ENCODE measurements at places on chromosomes 3 and 15. TPM values are rescaled to one million over a fixed set of nuclear protein-coding genes. Genes with fewer than 3 reads are reported as not detected.

- DNase-seq = no peak
These were observed 666.5 kb downstream of the SQOR start for GRCh38 chr15:46301291-46301690.

GRCh38 chr15:67018026-67018425, 47.4 kb upstream of the SMAD3 start:
- no peak for DNase-seq

GRCh38 chr3:78845605-78846004, 922.2 kb downstream of the ROBO1 start:
- DNase-seq = no peak

- DNase-seq = no peak
These were observed 142.9 kb upstream of the MRPL3 start for GRCh38 chr3:131645638-131646037.

GRCh38 chr15:69497076-69497475, 44.5 kb downstream of the RPLP1 start:
- no peak for DNase-seq

- DNase-seq = no peak
These were observed 451.1 kb upstream of the KCNMB2 start for GRCh38 chr3:178084938-178085816.

- no peak for DNase-seq
These were observed 25.3 kb downstream of the LRIG1 start for GRCh38 chr3:66475386-66476020.

DNA sequence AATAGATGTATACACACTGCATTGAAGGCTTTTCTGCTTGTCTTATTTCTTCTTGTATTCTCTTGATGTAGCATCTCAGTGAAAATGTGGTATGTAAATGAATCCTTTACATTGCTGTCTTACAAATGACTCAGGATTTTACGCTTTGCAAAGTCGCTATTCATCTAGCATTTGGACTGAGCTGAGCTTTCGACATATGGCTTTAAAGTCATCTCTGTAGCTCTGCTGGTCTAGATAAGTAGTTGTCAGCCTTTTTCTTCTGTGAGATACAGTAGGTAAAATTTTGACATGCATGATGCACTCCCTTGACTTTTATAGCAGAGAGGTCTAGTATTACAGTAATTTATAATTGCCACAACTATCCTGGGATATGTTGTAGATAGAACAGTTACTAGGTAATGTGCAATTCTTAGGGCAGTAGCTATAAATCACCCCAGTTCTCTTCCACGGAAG, 16.8 kb downstream of the MEF2A start:
- no peak for DNase-seq

DNA sequence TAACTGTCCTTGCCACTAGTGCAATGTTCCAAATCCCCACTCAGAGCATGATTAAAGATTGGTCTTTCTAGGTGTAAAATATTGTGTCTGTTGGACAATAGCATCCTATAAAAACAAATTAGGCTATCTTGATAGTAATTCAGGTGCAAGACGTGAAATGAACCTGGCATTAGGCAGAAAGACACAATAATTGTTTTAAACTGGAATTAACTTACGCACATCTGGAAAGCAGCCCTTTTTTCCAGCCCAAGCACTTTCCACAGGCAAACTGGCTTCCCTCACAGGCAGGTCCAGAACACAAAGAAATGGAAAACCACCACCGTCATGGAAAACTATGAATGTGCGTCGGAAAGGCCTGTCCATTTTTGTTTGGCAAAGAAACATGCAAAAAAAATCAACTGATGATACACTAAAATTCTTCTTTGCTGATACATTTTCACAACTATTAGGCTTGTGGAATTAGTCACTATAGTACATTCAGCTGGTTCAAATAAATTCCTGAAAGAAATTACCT, 474.7 kb upstream of the IL12A start:
- DNase-seq = no peak

GRCh38 chr3:123120573-123120972, 53.7 kb downstream of the PDIA5 start:
- DNase-seq = no peak

DNA sequence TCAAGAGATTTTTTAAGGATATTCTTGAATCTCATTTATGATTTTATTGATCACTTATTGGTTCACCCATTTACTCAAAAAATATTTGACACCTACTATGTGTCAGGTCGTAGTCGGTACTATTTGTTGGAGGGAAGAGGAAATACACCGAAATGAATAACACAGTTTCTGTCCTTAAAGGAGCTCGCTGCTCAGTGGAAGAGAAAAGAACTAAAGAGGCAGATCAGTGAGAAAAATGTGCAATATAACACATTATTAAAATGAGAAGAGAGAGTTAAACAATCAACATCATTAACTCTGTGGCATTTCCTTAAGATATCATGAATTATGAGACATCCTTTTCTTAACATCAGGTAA, 56.1 kb upstream of the ADAMTS9 start:
- no peak for DNase-seq

DNA sequence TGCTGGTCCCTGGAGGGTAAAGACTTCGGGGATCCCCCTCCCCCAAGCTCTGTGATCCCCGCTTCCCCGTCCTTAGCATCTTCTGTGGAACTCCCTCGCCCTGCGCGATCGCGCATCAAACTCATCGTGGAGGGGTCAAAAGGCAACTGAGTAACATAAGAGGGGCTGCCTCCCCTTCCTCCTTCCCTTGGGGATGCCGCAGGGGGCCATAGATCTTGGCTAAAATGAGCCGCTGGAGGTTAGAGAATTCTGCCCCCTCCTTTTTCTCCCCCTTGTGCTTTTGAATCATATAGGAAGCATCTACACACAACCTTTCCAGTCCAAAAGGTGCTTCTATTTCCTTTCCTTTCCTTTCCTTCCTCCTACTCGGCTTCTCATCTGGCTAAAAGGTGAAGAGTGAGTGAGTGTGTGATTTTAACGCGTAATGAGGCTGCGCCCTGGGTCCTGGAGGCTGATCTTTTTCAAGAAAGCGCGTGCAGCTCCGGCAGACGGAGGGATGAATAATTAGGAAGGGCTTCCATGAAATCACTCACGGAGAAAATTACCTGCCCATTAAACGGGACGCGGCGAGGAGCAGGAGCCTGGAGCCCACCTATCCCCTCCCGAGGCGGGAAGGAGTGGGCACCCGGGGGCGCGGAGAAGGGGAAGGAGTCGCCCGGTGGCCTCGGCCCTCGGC, 831 bp upstream of the ROBO2 start:
- no peak for DNase-seq

DNA sequence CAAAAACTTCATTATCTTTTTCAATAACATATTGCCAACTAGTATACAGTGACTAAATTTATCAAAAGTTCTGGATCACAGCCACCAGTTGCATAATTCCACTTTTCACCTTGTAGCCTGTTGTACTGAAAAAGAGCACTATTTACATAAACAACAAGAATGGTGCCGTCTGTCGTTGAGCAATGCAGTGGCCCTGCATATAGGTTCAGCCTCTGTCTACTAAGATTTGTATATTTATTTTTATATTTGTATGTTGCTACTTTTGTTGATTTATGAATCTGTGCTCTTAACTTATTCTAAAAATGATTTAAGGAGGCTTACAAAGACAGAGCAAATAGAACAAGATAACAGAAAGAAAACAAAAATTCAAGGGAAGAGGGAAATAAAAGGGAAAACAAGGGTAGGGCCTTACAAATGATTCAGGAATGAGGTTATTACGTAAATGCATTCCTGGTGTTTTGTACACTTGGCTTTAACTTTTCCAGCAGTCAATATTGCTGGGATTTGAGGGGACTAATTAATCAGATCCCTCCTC, 257.6 kb upstream of the STT3B start:
- DNase-seq = no peak

GRCh38 chr3:158961471-158961870, 159.6 kb downstream of the MFSD1 start:
- DNase-seq = no peak

DNA sequence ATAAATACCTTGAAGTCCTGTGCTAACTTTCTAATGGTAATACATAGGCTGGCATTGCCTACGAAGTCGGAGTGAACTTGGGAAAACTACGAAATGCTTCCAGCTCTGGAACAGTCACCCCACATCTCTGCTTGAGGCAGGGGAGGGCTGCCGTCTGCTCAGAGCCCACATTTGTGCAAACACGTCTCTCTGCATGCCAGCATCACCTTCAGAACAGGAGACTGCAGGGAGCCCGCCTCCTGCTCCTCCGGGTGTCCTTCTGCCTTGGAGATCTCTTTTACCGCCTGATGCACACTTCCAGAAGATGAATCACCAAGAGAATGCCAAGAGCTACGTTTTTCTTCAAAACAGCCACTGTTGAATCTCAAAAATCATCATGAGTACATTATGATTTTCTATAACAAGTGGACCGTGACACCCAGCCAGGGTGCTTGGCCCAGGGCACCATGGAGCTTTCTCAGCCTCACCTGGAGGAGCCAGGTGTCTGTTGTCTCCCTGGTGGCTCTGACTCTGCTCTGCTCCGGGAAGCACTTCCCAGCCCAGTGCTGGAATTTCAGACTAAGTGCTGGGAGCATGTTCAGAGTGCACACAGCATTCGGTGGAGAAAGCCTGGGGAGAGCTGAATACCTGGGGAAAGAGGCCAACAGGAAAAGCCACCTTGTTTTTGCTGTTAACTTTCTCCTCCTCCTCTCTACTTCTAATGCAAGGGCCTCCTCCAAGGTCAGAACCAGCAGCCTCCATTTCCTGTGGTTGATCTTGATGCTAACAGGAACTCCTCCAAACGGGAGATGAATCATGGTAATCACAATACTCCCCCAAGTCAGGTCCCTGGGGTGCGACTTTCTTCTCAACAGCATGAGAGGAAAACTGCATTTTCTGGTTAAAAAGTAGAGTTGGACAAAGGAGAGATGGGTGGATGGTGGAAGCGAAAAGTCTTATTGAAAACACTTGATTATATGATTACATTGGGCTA, 467.7 kb downstream of the GABRG3 start:
- no peak for DNase-seq

DNA sequence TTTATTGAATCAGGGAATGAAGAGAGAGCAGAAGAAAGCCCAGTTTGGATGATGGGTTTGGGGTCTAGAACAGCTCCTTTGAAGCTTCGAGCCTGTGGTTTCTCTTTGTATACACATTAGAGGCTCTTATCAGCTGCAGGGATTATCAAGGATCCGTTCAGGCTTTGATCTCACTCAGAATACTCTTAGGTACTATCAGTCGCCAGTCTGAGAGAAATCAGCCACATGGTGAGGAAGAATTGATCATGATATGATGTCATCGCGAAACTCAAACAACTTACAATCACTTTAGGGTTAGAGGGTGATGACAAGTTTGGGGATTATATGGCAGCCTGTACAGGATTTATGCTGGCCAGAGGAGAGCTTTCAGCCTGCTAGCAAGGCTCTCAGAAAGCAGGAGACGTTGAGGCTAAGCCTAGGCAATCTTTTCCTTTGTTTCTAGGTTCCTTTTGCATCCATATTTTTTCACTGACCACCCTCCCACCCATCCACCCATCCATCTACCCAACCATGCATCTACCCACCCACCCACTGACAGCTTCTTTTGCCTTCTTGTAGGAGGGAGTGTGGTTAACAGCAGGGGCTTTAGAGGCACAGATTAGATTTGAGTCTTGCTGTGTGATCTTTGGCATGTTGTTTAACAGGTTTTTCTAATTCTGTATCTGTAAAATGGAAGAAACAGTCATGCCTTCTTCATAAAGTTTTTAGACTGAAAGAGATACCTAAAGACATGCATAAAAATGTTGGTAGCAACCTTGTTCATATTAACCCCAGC, 330.4 kb upstream of the LRRFIP2 start:
- DNase-seq = no peak

- no peak for DNase-seq
These were observed 8.2 kb upstream of the RTP4 start for GRCh38 chr3:187359798-187360486.

DNA sequence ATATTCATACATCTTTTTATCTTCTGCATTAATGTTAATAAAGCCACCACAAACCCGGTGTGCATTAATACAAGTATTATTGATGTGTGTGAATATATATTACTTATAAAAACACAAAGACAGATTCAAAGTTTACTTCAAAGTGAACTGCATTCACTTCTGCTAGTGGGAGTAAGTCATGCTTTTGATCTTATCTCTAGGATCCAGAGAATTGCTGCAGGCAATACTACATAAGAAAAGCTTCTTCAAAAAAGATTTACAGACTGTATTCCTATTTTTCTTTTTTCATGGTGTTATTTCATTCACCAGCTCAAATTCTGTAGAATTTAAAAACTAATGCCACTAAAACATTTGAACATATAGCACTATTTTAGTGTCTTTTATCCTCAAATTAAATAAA, 87.5 kb upstream of the CBLB start:
- DNase-seq = no peak

DNA sequence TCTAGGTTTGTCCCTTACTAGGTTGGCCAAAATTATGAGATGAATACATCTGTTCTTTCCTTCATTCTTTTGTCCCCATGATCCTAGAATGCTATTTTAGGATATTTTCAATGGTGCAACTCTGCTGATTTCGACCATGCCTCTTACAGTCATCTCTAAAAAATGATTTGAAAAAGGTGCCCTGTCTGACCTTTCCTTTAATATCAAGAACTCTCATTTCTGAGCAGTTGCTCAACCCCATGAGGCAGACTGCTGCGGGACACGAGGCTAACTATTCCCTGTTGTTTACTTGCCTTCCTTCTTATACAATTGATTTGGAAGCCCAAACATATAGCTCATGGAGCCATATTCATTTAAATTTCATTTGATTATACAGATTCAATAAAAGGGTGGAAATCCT, 14.6 kb downstream of the PLSCR2 start:
- DNase-seq = no peak

GRCh38 chr3:130430266-130430665, 84.8 kb downstream of the COL6A5 start:
- no peak for DNase-seq

IGF2BP2 gene
- total RNA-seq = 135 TPM

CCR2 gene
- not detected for total RNA-seq

LAMB2 gene
- total RNA-seq = 213 TPM

ARNT2 gene
- total RNA-seq = 3.0 TPM

NANOGP8 gene
- not detected for total RNA-seq

GTF2A2 gene
- 175 TPM for total RNA-seq

CFAP20DC gene
- total RNA-seq = 2.9 TPM

PLAAT1 gene
- total RNA-seq = not detected

SV2B gene
- total RNA-seq = not detected

FAM98B gene
- total RNA-seq = 44.3 TPM

CDC25A gene
- total RNA-seq = 19.6 TPM

SRGAP3 gene
- total RNA-seq = 8.3 TPM

P2RY12 gene
- total RNA-seq = not detected

CASR gene
- total RNA-seq = not detected

CYP1A2 gene
- not detected for total RNA-seq

TMEM89 gene
- total RNA-seq = 0.49 TPM

MCTP2 gene
- 12.9 TPM for total RNA-seq

SAMD7 gene
- not detected for total RNA-seq

APPL1 gene
- 30.8 TPM for total RNA-seq

PRR20G gene
- 0.30 TPM for total RNA-seq
